ENCODE measurements at places on chromosomes 5 and 9. TPM values are rescaled to one million over a fixed set of nuclear protein-coding genes. Genes with fewer than 3 reads are reported as not detected.

Gene SLC6A7
- polyA plus RNA-seq: not detected

Gene SPATA31A3
- polyA plus RNA-seq: not detected

Gene LCN1
- not detected for polyA plus RNA-seq

Gene OBP2B
- not detected for polyA plus RNA-seq

Gene MYOT
- polyA plus RNA-seq: not detected

Gene CDK5RAP2
- polyA plus RNA-seq: 6.7 TPM

Gene HMCN2
- polyA plus RNA-seq: not detected

Gene SLC31A2
- 1.4 TPM for polyA plus RNA-seq

Gene CCNI2
- not detected for polyA plus RNA-seq

Gene PAEP
- not detected for polyA plus RNA-seq

Gene GABRA6
- polyA plus RNA-seq: not detected

Gene COQ4
- polyA plus RNA-seq: 52.3 TPM

Gene SSBP2
- 28.4 TPM for polyA plus RNA-seq

Gene PCDHA9
- polyA plus RNA-seq: not detected

Gene IRX1
- polyA plus RNA-seq: not detected

Gene CNTFR
- polyA plus RNA-seq: not detected

Gene TTC16
- polyA plus RNA-seq: not detected

Gene SPATA31D4
- not detected for polyA plus RNA-seq

Gene N4BP3
- not detected for polyA plus RNA-seq

Gene ADAMTS19
- polyA plus RNA-seq: not detected

Gene SOHLH1
- not detected for polyA plus RNA-seq

Gene DAB2
- 17.3 TPM for polyA plus RNA-seq

Gene SLC36A2
- polyA plus RNA-seq: not detected

Gene PCDH1
- 19.0 TPM for polyA plus RNA-seq

Gene ENTPD8
- polyA plus RNA-seq: not detected

Gene CDKN2A
- polyA plus RNA-seq: 2.3 TPM

Gene BTNL9
- polyA plus RNA-seq: not detected

Gene IL3
- not detected for polyA plus RNA-seq

Gene TEX10
- polyA plus RNA-seq: 5.9 TPM

Gene FAM169A
- polyA plus RNA-seq: 13.8 TPM

Gene FBP2
- not detected for polyA plus RNA-seq

Gene ACTL7B
- polyA plus RNA-seq: not detected

Gene GPR21
- not detected for polyA plus RNA-seq

Gene HTR1A
- not detected for polyA plus RNA-seq

Gene EQTN
- polyA plus RNA-seq: not detected

Gene KIF4B
- not detected for polyA plus RNA-seq

Gene SEMA6A
- polyA plus RNA-seq: 0.19 TPM

Gene NDFIP1
- 34.7 TPM for polyA plus RNA-seq

Measured in immature natural killer cell (primary cell).